ENCODE measurements at places on chromosomes 5 and 9.

- DNase-seq: no peak
These were observed 47.0 kb upstream of the TDRD7 start for GRCh38 chr9:97364769-97365490.

DNA sequence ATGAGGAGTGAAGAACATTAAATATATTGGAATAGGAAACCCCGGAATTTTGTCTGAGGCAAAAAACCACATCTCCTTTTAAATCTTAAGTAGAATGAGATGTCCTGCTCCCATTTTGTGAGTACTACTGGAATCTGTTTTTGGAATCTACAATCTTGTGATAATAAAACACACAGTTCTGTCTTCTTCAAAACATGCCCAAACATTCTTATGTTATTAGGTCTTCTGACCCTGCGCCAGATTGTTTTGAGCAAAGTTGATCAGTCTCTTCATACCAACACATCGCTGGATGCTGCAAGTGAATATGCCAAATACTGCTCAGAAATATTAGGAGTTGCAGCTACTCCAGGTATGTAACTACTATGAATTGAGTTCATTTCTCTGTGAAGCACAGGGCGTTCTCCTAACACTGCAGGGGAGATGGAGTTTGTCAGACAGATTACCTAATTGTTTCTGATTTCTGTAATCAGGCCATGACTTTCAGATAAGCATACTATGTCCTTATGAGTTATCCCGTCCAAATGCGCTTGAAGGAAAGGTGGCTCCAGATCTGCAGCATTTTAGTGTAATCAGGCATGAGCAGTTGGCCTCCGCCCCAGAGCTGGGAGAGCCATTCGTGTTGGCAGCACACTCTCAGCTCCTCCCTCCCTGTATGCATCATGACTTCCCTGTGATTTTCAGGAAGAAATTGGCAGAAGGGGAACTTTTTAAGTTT lies 88.0 kb downstream of the NLN start:
- no peak for DNase-seq

DNA sequence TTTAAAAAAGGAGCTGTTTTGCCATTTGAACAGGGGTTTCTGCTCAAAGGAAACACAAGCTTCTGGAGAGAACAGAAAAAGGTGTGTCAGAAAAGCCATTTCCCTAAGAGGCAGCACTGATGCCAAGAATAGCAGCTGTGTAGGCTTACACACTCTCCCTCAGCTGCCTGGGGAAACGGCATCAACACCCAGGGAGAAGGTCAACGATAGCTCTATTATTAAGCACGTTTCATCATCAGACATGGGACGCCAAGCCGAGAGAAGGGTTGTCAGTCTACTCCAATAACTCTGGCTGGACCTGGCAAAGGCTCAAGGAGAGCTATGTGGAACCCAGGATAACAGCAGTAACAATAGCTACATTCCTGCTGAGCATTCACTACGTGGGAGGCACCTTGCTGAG lies 314.2 kb downstream of the CDK5RAP2 start:
- DNase-seq: no peak

DNA sequence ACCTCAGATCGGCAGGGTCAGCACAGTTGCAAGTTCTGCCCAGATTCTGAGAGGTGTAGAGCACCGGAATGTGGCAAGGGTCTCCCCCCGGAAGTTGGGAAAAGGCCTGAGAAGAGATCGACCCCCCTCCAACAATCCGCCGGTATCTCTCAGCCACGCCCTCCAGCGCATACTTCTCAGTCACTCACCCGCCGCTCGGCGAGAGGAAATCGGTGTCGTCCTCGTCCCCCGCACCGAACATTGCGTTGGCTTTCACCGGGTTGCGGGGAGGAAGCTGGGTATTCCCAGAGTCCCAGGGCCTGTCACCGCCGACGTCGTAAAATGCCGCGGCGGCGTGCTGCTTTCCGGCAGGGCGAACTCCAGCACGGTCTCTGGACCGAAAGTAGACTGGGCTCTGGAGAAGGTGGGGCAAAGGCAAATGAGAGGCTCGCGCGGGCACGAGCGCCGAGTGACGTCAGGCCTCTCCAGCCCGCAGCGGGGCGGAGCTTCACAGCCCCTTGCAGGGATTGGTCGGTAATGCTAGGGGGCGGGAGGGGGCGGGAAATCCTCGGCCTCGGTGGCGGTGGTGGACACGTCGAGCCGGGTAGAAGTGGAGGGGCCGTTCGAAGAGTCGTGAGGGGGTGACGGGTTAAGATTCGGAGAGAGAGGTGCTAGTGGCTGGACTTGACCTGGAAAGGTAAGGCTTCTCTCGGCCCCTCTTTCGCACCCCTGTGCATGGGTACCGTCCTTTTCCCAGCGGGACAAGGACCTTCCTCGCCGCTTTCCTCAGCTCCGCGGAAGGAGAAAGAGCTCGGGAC lies at the start of the genes FKBP15 and SLC31A1:
FKBP15 (minus strand) TSS at position 275 of the 797 bp plus-strand sequence; CDS start at position 241, 34 bp downstream.
SLC31A1 (plus strand) TSS at position 542 of the 797 bp plus-strand sequence. CDS start 34,605 bp downstream, outside the sequence.
- peak; percentile 99 for DNase-seq

- DNase-seq: no peak
These were observed 602.7 kb upstream of the ZNF608 start for GRCh38 chr5:125348936-125349831.

DNA sequence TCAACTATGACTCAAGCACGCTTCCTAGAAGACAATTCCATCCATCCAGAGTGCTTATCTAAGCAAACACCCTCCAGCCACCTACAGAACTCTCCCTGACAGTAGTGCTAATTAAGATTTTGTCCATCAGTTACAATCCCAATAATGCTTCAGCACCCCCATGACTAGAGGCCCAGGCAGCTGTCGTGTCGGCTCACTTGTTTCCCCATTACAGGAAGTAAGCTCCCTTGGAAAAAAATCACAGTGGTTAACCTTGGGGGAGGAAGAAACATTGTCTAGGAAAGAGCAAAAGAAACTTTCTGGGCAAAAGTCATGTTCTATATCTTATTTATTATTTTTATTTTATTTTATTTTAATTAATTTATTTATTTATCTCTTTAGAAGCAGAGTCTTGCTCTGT lies 108.8 kb upstream of the LPAR1 start:
- DNase-seq: no peak

DNA sequence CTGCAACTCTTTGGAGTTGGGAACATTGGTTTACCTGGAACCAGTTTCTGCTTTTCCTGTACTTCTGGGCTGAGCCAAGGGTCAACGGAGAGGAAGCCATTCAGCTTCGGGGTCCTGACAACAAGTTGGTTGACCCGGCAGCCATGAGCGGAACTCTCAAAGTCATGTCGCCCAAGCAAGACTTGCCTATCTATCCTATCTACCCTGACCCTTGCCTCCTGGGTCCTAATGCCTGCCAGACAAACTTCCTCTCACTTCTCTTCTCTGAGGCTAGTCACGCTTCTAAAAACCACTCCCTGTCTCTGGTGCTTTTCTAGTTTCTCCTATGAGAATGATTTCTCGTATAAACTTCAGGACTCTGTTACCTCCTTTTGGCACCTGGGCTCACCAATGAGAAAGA lies 44.7 kb upstream of the CRHBP start:
- no peak for DNase-seq

GRCh38 chr5:170511551-170512258 lies 7.9 kb downstream of the KCNIP1 start:
- no peak for DNase-seq

DNA sequence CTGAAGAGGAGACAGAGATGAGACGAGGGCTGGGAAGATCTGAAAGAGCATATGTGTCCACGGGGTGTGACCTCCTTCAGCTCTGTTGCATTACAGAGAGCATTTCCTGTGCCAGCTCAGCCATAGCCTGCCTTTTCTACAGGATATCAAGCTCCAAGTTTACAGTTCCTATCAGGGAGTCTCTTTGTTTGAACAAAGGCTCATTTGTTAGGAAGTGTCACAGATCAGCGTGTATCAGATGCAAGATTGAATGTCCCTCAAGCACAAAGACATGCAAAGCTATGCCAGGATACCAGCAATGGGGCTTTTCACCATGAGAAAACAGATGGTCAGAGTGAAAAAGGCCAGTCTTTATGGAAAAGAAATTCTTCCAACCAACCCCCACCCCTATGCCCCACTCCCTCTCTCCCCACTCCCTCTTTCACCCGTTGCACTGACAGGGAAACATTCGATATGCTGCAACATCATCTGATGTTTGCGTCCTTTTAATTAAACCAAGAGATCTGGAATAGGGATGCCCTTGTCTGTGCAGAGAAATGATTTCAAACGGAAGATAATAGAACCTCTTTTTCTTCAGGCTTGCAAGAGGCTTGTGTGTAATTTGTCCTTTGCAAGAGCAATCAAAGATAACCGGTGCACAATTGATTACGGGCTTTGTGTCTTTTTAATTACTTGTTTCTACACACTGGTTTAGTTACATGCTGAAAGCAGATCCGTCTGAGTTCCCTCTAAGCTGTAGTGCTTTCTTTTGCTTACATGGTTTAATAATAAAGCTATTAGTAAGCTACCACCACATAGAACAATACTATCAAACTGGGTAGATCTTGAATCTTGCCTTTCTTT lies 263.1 kb upstream of the RGMB start:
- no peak for DNase-seq

DNA sequence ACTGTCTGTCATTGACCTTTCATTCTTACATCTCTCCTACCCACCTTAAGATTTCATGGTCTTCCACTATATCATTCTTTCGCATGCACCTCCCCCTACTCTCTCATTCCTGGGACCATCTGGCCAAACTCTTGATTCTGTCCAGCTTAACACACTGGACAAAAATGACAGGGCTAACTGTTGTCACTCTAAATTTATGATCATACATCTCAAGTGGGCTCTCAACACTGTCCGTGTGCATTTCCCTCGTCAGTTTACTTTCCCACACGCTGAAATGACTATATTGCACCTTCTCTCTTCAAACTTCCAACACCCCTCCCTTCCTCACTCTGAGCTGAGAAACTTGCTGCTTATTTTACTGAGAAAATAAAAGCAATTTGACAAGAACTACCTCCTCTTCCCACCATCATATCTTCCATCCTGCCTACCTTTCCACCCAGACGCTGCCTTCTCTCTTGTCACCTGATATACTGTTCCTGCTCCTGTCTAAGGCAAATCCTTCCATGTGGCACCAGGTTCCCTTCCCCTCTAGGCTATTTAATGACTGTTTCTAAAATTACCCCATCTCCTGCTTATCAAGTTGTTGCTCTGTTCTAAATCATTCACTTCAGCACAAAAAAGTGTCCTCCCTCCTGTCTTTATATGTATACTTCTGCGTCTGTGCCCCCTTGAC lies 8.1 kb upstream of the KLF9 start:
- no peak for DNase-seq

- DNase-seq: no peak
These were observed 149.4 kb upstream of the MRPS30 start for GRCh38 chr5:44659334-44659733.

DNA sequence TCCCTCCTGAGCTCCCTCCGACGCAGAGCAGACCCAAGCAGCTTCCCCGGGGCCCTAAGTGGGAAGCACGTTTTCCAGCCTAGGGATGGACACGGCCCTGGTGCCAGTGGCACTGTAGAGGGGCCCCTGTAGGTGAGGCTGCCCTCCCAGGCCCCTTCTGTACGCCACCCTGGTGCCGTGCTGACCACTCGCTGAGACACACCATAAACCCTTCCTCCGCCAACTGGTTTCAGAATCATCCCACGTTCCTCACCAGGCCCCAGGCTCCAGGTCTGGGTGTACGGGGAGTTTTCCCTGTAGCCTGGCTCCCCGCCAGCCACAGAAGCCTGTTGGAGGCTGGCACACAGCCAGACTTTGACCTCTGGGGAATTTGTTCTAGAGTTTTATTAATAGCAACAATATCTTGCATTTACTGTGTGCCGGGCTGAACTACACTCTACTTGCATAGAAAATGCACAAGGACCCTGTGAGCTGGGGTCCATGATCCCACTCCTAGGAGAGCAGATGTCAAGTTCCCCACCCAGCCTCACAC lies 18.2 kb upstream of the WDR38 start:
- no peak for DNase-seq

DNA sequence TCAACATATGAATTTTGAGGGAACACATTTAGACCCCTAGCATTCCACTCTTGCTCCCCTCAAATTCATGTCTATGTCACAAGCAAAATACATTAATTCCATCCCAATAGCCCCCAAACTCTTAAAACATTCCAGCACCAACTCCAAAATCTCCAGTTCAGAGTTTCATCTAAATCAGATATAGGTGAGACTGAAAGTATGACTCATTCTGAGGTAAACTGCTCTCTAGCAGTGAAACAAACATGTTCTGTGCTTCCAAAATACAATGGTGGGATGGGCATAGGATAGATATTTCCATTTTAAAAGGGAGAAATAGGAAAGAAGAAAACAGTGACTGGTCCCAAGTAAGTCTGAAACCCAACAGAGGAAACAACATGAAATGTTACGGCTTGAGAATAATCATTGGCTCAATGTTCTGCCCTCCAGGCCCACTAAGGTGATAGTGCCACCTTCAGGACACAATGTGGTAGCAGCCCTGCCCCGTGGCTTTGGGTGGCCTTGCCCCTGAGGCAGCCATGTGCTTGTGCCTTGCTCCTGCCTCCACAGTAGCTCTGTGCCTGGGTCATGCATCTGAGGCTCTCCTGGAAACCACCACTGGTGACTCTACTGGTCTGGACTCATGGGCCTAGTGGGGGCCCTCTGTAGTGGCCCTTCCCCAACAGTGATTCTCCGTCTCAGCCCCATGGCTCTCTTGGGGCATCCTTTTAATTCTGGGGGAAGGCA lies 36.4 kb upstream of the IPPK start:
- peak; percentile 77 for DNase-seq

DNA sequence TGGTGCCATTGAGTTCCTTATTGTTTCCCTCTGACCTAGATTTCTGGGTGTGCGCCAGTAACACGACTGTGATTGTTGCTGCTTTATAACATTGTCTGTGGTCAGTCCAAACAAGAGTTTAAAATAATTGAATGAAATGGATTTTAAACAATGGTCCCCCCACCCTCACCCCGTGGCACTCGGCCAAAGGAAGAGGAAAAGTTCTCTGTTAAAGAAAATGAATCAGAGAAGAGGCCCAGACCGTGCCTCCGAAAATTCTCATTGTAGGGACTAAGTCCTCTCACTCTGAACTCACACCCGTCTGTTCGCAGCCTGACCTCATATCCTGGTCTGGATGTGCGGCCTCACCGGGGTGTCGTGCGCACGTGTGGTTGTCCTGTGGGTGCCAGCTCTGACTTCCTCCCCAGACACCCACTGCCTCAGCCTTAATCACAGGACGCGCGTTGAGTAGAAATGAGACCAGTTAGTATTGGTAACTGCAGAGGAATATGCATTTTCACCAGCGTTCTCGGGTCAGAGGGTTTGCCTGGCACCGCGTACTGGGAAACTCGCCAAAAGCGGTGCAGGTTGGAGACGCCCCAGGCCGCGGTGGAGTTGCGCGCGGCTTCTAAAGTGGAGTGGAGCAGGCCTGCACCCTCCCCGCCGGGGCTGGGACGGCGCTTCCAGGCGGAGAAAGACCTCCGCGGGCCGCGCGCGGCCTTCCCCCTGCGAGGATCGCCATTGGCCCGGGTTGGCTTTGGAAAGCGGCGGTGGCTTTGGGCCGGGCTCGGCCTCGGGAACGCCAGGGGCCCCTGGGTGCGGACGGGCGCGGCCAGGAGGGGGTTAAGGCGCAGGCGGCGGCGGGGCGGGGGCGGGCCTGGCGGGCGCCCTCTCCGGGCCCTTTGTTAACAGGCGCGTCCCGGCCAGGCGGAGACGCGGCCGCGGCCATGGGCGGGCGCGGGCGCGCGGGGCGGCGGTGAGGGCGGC lies at the start of gene ABL1:
ABL1 (plus strand) TSS at position 884 of the 966 bp plus-strand sequence. CDS start 193 bp downstream, outside the sequence.
- no peak for DNase-seq

GRCh38 chr5:81450940-81451339 lies 57.0 kb upstream of the ACOT12 start:
- no peak for DNase-seq
